ENCODE measurements at places on chromosomes 1 and 21. TPM values are rescaled to one million over a fixed set of nuclear protein-coding genes. Genes with fewer than 3 reads are reported as not detected.

Gene TOR1AIP1
- total RNA-seq = 47.5 TPM

Gene LRRC53
- not detected for total RNA-seq

Gene MRPS15
- 61.2 TPM for total RNA-seq

Gene FMO2
- 58.6 TPM for total RNA-seq

Gene SELENBP1
- 69.2 TPM for total RNA-seq

Gene KLF17
- total RNA-seq = 0.16 TPM

Gene CAMK1G
- not detected for total RNA-seq

Gene OR2M4
- not detected for total RNA-seq

Gene PRAMEF15
- total RNA-seq = not detected

Gene HPCAL4
- total RNA-seq = under 0.01 TPM

Gene FCGR1A
- total RNA-seq = not detected

Gene IPO13
- 29.3 TPM for total RNA-seq

Gene MIXL1
- not detected for total RNA-seq

Gene ELAPOR1
- total RNA-seq = not detected

Gene DUSP10
- total RNA-seq = 2.9 TPM

Gene PLA2G2D
- not detected for total RNA-seq

Gene NPR1
- total RNA-seq = 9.4 TPM

Gene MANEAL
- not detected for total RNA-seq

Gene TMEM200B
- total RNA-seq = 11.6 TPM

Gene LCE3E
- not detected for total RNA-seq

Gene MTARC2
- total RNA-seq = 2.1 TPM

Gene KCNJ10
- total RNA-seq = not detected

Gene COL8A2
- 1.4 TPM for total RNA-seq

Gene GUCA2B
- not detected for total RNA-seq

Gene RGS13
- total RNA-seq = not detected

Gene MYOM3
- total RNA-seq = not detected

Gene GSTM5
- total RNA-seq = not detected

Gene GSTM1
- not detected for total RNA-seq

Gene PTPRU
- total RNA-seq = 23.5 TPM

Gene CRYBG2
- not detected for total RNA-seq
